Right atrium auricular region (tissue), 2 donors: ENCODE measurements at places on chromosomes 12 and 14. TPM values are rescaled to one million over a fixed set of nuclear protein-coding genes. Genes with fewer than 3 reads are reported as not detected.

Gene ZNF605
- 3.3 TPM for total RNA-seq

Gene WDR20
- 20.1 TPM for total RNA-seq

Gene INHBC
- total RNA-seq: not detected

Gene RIPK3
- 3.8 TPM for total RNA-seq

Gene DUSP16
- 18.7 TPM for total RNA-seq

Gene DAO
- total RNA-seq: not detected
